Thoracic aorta (tissue), 2 donors: ENCODE measurements at places on chromosomes 16 and 17.
A peak's percentile ranks its signal among the peaks of the same experiment; 100 is the strongest.

- no peak for DNase-seq
These were observed 100.5 kb downstream of the PLCG2 start for GRCh38 chr16:81879625-81880024.

GRCh38 chr17:17365476-17366110 lies 62.4 kb downstream of the NT5M start:
- DNase-seq, result no peak

GRCh38 chr16:80806927-80807340 lies 2.5 kb upstream of the CDYL2 start:
- DNase-seq, result no peak

- no peak for DNase-seq
These were observed 468.0 kb upstream of the RBFOX1 start for GRCh38 chr16:6864671-6865070.

- no peak for DNase-seq
These were observed 166.5 kb downstream of the STX8 start for GRCh38 chr17:9408868-9409829.

DNA sequence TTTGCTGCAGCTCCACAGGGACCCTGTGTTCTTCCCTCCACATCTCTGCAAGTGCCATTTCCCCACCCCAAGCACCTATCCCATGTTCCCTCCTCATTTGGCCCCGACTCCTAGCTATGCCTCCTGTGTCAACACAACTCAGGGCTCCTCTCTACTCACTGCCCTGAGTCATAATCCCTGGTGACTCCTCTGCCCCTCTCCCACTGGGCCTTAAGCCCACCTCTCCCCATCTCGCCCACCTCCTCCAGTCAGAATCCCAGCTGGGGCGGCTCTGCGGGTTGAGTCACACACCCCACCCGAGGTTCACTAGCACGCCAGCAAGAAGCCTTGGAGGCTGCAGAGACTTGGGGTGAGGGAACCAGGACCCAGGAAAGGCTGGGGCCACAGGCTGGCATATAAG lies 346.2 kb downstream of the FOXL1 start:
- no peak for DNase-seq

GRCh38 chr16:61829631-61830030 lies 206.6 kb downstream of the CDH8 start:
- DNase-seq, result no peak

DNA sequence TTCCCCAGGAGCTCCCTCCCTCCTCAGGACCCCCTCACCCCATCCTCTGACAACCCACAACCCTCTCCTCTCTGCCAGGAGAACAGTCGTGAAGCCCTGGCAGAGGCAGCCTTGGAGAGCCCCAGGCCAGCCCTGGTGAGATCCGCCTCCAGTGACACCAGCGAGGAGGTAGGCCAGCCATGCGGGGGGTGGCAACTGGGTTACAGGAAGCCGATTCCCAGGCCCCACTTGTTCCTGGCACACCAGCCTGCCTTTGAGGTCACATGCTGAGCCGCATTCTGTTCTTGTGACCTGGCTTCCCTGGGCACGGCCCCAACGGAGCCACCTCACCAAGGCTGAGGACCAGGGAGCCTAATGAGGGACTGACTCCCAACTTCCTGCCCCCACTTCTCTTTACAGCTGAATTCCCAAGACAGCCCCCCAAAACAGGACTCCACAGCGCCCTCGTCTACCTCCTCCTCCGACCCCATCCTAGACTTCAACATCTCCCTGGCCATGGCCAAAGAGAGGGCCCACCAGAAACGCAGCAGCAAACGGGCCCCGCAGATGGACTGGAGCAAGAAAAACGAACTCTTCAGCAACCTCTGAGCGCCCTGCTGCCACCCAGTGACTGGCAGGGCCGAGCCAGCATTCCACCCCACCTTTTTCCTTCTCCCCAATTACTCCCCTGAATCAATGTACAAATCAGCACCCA lies 7.9 kb downstream of the NAT9 start:
- peak; percentile 79 for DNase-seq
